ENCODE measurements at places on chromosomes 4 and X.

GRCh38 chr4:86963697-86964096 is 28.9 kb downstream of the AFF1 start:
- no peak for DNase-seq

- no peak for DNase-seq
Measured at GRCh38 chrX:41730081-41730480, 6.1 kb downstream of the GPR82 start.

DNA sequence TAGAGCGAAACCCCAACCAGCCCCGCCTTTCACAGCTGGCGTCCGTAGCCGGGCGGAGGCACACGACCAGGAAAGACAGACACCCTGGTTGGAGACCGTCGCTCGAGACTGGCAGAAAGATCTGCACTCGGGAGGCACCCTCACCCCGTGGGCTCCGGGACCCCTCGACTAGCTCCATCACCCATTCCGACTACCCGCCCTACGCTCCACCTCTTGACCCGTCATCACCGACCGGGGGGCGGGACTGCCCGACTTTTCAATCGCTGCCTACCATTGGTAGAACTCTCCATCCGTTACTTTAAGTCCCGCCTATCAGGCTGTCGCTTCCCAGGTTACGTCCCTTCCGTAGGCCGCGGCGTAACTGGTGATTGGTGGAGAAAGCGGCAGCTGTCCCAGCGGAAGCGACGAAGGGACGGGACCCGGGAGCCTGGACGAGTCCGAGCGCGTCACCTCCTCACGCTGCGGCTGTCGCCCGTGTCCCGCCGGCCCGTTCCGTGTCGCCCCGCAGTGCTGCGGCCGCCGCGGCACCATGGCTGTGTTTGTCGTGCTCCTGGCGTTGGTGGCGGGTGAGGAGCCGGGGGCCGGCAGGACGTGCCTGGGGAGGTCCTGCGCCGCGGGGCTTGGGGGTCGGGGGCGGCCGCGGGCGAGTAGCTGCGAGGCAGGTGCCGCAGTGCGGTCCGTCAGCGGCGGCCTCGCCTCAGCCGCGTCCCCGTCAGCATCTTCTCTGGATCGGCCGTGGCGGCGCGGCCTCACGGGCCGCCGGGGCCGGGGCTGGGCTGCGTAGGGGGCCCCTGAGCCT is at the start of gene ATP6AP2:
TSS of gene ATP6AP2 (plus strand) at position 434 of the 799 bp plus-strand sequence. CDS start at position 530, 96 bp downstream.
- DNase-seq, result peak; percentile 82

DNA sequence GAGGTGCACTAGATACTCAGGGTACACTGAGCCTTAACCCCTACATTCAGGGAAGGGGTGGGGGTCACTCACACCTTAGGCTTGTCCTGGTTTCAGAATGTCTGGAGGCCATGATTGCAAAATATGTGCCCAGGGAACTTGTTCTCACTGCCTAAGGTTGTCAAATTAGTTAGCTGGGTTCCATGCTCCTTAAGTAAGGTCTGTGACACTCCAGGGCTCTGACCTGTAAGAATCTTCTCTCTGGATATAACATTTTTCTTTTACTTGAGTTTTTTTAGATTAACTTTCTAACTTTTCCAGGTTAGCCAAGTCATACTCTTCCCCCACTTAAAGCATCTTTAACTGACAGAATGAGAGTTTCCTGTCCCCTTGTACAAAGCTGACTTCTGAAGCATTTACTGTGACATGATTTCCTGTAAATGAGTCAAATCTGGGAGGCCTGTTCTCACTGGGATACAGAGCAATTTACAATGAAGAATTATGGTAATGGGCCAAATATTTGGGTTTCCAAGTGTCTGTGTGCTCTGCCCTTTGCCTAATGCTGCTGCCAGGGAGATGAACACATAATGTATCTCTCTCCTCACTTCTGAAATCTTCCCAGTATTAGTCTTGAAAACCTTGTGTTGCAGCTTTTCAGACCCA is 101.7 kb downstream of the GATB start:
- no peak for DNase-seq

GRCh38 chrX:149531599-149531998 is 9.2 kb upstream of the EOLA1 start:
- DNase-seq, result no peak

GRCh38 chr4:25233194-25233593 is 639 bp upstream of the PI4K2B start:
- no peak for DNase-seq

GRCh38 chrX:30620125-30620524 is 33.1 kb upstream of the GK start:
- no peak for DNase-seq

GRCh38 chr4:6027392-6027791 is 9.2 kb upstream of the C4orf50 start:
- no peak for DNase-seq

DNA sequence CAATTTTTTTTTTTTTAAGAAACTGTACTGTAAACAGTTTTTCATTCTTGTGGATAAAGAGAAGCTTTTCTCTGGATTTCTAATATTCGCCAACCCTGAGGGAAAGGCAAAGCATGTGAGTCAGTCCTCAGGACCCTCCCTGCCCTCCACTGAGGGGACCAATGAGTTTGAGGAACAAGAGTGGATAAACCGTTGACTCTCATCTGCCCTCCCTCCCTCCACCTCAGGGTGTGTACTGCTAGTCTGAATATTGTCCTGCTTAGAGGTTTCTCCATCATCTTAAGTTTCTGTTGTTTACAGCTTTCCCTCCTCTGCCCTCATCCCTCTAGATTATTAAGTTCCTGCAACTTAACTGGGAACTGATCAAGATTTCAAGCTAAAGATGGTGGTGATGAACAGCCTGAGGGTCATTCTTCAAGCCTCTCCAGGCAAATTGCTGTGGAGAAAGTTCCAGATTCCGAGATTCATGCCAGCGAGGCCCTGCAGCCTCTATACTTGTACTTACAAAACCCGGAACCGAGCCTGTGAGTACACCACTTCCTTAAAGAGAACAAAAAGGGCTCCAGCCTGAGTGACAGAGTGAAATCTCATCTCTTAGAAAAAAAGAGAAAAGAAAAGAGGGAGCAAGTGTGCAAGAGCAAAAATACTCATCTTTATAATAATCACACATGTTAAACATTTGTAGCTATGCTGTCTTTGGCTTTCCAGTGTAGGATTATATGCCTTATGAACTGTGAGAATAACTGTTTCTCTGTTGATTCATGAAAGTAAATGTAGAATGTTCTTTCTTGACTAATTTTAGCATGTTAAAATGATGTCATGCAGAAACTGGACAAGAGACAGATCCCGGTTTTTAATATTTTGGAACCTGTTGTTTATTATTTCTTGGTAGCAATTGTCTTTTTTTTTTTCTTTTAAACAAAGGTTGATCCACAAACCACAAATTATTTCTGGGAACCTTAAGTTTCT is 11.9 kb downstream of the CA5B start:
- DNase-seq, result no peak

GRCh38 chrX:105696870-105697269 is 125.5 kb upstream of the NRK start:
- DNase-seq, result no peak

DNA sequence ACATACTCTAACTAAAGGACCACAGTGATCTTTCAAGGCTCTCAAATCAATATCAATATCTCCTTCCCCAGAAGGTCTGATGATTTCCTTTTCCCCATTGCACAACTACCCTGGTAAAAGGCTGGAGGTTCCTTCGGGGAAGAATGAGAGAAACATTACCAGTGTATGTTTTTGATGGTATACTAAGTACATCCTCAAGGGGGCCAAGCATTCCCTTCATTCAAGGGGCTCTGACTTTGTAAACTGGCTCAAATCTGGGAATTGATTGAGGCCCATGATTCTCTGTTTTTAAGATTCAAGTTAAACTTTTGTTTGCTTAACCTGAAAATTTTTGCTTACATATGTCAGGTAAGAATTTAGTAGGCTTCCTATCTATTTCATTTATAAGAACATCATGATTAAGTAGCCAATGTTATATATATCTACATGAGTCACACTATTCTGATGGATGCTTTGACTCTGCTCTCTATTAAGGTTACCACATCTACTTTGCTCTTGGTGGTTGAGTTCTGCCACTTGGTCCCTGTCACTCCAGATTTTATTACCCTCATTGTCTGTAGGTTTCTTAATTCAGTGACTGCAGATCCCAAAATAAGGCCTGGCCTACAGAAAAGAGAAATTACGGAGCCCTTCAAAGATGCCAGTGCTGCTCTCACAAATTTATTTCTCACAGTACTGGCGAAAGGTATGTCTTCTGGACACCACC is 16.4 kb upstream of the GUCY1B1 start:
- no peak for DNase-seq

DNA sequence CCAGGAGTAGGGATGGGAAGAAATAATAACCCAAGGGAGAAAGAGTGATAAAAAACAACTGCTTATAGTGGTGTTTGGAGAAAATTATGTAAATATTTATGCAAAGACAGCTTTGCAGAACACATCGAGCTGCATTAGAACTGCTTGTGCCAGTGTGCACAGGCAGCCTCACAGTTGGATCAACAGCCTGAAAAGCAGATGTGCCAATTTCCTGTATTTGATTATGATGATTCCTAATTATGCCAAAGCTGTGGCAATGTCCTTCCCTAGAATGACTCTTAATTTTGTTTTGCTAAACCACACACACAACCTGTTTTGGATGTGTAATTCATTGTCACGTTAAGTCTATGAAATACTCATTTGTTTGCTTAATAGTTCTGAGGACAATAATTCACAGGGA is 30.6 kb upstream of the ANTXR2 start:
- DNase-seq, result no peak

GRCh38 chrX:100445593-100445992 is 35.5 kb upstream of the PCDH19 start:
- DNase-seq, result no peak

DNA sequence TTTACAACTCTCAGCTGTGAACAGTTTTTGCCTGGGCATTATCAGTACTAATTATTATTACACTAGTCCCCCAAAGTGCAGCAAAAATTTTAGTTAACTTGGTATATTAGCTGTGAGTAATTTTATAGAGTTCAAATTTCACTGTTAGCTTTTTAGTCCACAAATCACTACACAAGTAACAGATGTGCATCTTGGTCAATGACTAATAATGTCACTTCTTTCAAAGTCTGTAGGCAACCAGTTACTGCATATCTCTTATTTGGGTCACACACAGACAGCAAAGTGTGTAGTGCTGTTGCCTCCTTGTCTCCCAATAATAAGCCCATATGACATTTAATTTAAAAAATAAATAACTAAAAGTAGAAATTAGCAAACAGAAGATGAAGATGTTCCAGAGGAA is 159.9 kb downstream of the SCFD2 start:
- no peak for DNase-seq

GRCh38 chrX:53681661-53682060 is 4.9 kb downstream of the HUWE1 start:
- no peak for DNase-seq
